Mesothelial cell of epicardium (in vitro differentiated cells): ENCODE measurements at places on chromosomes 1 and 21.
A peak's percentile ranks its signal among the peaks of the same experiment; 100 is the strongest.

DNA sequence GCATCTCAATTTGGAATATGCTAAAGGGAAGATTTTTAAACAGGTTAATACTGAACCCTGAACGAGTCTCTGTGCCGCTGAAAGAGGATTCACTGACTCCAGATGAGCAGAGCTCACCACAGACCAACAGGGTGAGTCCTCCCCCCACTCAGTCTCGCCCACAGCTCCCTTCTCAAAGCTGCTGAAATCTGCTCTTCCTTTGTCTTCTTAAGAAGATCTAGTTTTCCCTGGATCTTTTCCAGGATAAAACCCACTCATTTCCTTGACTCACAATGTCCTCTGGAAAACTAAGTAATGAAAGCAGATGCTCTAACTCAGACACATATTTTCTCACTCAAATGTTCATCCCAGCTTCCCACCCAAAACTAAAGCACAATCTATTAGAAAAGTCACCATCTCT, 447.0 kb upstream of the PKN2 start:
- DNase-seq = no peak

GRCh38 chr1:86380257-86380861, 15.8 kb downstream of the ODF2L start:
- no peak for DNase-seq

GRCh38 chr1:15429701-15430149, 8.5 kb upstream of the CTRC start:
- DNase-seq = no peak

DNA sequence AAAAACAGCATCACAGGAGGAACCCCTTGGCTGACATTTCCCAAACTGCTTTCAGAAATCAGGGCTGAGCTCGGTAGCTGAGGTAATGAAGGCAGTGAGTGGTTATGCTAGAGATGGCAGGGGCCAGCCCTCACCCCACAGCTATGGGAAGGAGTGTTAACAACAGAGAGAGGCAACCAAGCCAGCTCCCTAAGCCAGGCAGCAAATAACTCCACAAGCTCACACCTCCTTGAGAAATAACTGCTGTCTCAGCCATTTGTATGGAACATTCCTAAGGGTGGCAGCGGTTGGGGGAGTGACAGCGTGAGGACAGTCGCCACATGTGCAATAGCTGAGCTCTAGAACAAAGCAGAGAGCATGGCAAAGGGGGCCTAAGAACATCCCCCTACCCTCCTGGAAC, 42.6 kb downstream of the LMX1A start:
- no peak for DNase-seq

GRCh38 chr1:172613294-172613693, 45.6 kb upstream of the FASLG start:
- no peak for DNase-seq

DNA sequence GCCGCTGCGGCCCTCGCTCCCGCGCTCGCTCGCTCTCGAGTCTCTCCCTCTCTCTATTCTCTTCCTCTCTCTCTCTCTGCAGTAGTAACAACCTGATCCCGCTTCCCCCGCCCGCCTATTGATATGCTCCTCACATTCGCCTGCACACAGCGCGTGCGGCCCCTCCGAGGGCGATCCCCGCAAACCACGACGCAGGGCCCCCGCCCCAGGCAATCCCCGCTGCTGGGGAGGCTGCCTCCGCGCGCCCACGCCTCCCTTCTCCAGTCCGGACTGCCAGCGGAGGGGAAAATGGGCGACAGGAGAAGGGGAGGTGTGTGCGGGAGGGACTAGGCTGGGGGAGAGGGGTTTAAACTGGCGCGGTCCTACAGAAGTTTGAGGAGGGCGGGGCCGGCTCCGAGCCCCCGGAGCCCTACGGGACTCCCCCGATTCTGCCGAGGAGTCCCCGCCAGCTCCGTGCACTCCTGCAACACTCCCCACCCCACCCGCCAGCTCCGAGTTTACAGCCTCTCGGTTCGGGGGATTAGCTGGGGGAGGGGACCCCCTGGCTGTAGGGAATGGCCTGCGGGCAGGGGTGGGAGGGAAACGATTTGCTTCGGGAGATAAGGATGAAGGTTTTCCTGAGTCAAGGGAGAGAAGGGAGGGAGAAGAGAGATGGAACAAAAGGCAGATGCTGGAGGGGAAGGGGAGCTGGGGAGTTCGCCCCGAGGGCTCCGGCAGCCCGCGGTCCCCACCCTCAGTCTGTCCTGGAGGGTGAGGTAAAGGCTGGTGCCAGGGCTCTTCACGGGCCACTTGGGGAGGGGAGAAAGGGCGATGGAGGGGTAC, 66.6 kb downstream of the SYT2 start:
- DNase-seq = peak; percentile 63

GRCh38 chr1:119045096-119045746, 57.1 kb upstream of the TBX15 start:
- no peak for DNase-seq

- no peak for DNase-seq
These were observed 5.4 kb downstream of the ARTN start for GRCh38 chr1:43938892-43939587.

DNA sequence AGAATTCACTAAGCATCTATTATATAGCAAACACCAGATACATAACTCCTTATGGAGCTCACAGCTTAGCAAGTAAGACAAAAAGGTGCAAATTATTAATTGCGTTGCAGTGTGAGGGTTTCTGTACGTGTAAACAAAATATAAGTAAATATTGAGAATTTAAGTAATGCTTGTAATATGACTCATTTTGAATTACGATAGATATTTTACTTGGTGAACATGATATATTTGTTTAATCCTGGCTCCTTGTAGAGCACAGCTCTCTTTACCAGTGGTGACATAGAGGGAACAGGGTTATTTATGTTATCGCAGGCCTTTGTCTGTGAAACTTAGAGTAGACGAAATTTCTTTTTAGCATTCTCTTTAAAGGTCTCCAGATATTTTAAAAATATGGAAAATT, 36.4 kb downstream of the LYPLAL1 start:
- DNase-seq = no peak

- DNase-seq = no peak
These were observed 128.8 kb downstream of the PDE4B start for GRCh38 chr1:65921446-65921845.

- no peak for DNase-seq
These were observed 173.5 kb downstream of the PSMG1 start for GRCh38 chr21:39009587-39010225.

DNA sequence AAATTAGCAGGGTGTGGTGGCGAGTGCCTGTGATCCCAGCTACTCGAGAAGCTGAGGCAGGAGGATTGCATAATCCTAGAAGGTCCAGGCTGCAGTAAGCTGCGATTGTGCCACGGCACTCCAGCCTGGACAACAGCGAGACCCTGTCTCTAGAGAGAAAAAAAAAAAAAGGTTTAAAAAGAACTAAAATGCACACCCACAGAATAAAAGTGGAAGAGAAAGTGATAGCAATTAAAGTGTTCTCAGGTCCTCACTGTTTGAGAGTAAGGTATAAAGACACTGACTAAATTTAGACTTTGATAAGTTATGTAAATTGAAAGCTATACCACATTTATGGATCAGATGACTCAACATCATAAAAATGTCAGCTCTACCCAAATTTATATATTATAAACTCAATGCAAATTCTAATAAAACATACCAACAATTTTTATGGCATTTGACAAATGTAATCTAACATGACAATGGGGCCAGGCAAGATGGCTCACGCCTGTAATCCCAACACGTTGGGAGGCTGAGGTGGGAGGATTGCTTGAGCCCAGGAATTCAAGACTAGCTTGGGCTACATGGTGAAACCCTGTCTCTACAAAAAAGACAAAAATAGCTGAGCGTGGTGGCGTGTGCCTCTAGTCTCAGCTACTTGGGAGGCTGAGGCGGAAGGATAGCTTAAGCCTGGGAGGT, 11.8 kb downstream of the ZBTB17 start:
- DNase-seq = no peak

DNA sequence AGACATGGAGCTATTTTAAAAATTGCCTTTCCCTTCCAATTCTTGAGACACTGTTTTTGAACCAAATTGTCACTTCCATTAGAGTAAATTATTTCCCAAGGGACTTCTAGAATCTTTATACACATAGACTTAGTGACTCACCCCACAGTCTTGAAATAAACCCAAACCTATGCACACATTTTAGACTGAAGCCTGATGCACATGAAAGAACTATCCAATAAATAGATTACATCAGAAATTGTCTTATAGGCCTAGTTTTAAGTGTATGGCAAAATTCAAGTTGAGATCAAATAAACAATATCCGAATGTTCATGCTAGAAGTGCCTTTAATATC, 32.2 kb upstream of the ZNF326 start:
- DNase-seq = no peak

GRCh38 chr1:94100785-94101612, 19.9 kb downstream of the ABCA4 start:
- DNase-seq = no peak

DNA sequence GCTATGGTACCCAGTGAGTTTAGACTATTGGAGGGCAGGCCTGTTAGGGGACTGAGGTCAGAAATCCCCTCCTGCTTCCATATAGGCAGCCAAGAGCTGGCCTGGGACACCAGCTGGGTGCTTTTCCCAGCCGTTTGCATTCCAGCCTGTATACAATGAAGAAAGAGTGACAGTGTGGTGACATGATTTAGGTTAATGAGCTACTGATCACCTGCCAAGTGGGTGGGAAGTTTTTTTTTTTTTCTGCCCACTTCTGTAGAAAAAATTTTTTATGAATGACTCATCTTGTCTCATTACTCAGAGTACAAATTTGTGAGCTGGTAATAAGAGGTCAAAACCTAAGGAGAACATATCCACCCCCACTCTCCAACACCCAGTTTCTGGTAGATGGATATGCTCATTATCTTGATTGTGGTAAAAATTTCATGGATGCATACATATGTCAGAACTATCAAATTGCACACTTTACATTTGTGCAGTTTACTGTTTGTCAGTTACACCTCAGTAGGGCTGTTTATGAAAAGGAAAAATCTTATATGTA, 16.4 kb upstream of the CGN start:
- no peak for DNase-seq

DNA sequence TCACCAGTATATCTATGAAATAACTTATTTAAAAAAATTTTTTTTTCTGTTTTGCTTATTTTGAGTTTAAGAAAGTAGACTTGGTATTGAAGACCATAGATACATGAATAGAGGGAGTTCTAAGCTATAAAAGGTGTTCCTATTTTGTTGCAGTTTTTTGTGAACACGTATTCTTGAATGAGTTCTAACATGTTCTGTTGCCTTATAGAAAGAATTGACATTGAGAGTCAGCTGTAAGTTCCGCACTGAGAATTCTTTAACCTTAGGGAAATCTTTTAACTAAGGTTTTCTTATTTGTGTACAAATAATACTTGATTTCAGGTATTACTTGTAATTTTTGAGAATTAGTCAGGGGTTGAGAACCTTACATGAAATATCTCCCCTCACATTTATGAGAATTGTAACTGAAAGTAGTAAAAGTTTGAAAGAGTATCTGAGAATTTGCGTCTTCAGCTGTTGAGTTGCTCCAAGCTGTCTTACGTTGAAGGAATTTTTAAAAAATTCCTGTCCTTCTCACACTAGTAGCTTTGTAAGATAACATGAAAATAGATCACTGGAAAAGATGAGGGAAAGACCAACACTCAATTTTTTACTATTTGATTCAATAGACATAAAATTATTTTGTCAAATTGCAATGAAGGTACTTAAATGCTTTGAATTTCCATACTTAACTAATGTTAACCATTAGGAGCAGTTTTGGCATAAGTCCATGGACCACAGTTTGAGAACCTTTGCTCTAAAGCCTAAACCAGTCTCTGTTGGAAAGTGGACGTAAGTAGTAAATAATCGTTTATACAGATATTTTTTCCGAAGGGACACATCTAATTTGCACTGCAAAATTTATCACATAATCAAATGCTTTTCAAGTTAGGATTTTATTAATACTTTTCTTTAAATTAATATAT, 3.8 kb downstream of the DR1 start:
- DNase-seq = no peak

DNA sequence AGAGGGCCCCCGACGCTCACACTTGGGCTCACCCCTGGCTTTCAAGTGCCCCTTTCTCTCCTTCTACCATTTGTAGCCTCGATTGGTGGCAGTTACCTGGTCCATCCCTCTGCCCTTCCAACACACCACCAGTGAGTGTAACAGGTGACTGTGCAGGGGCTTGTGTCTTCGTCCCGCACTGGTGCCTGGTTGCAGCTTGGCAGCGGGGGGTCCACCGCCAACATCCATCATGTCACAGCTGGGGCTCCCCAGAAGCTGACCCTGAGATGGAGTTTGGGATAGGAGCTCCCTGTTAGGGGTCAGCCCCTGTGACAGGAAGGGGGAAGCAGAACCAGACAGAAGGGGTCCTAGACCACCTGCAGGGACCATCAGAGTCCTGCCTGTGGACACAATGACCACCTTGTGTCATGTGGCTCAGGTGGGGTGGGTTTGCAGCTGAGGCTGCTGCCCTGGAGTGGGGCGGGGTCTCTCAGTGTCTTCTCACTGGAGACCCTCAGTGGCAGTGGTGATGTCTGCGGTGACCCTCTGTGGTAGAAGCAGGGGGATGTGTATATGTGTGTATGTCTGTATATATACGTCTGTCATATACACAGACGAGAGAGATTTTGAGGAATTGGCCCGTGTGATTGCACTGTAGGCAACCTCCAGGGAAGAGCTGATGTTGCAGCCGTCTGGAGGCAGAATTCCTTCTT, 3.6 kb upstream of the CALML6 start:
- DNase-seq = no peak

DNA sequence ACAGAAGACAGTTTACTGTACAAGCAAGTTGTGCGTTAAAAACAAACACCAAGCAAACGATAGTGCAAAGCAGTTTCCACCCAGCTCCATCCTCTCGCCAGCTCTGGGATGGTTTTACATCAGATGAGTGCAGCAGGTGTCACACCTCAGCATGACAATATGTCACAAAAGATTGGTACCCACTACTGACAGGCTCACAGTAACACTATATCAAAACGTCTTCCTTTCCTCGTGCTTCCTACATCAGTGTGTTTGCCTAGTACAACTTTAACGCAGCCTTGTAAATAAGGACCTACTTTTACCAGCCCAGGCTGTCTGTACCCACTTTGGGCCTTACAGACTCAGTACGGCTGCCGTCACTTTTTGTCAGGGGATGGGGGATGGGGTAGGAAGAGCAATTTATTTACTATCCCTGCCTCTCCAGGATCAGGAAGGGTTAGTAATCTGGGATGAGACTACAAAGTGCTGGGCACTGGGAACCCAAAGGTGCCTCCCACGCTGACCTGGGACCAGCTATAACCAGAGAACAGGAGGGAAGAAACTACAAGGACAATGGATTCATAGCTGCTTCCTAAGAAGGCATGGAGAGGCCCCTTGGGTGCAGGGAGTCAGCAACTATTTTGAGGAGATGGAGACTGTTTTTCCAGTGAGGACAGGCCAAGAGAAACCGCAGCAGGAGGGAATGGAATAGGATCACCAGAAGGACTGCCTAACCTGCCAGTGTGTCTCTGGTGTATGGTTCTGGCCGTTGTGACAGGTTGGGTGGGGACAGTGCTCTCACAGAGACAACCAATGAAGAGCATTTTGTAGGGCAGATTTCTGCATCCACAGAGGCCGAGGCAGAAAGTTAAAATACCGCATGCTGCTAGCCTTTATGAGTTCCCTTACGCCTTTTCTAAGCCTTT, 30.2 kb downstream of the RUNX3 start:
- no peak for DNase-seq

- DNase-seq = no peak
These were observed 13.3 kb downstream of the MAPKAPK2 start for GRCh38 chr1:206698011-206698410.
